ENCODE measurements at places on chromosomes 2 and 18. TPM values are rescaled to one million over a fixed set of nuclear protein-coding genes. Genes with fewer than 3 reads are reported as not detected.

CD8A gene
- 363 TPM for total RNA-seq

G6PC2 gene
- not detected for total RNA-seq

IL36A gene
- total RNA-seq, result not detected

CHST10 gene
- 11.0 TPM for total RNA-seq

LIPG gene
- not detected for total RNA-seq

HAAO gene
- 0.35 TPM for total RNA-seq

PLA2R1 gene
- not detected for total RNA-seq

All from CD8-positive, alpha-beta memory T cell (primary cell).